NCI-H2107 (cell line): ENCODE measurements at places on chromosomes 1 and 21.

DNA sequence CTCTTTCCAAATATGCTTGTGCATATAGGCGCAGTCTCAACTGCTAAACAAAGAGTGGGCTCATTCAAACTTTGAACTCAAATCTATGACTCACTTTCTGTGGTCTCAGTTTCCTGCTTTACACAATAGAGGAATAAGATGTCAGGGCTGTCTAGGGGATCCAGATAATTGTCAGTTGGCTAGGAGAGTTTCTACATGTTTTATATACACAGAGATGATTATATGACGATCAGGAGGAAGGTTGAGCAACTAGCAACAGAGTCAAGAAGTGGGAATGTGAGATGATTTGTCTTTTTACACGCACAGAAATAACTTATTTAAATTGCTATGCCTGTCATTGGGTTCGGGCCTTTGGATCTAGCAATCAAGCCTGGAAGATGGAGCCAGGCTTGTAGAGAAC, 299.4 kb upstream of the LYPLAL1 start:
- no peak for DNase-seq

DNA sequence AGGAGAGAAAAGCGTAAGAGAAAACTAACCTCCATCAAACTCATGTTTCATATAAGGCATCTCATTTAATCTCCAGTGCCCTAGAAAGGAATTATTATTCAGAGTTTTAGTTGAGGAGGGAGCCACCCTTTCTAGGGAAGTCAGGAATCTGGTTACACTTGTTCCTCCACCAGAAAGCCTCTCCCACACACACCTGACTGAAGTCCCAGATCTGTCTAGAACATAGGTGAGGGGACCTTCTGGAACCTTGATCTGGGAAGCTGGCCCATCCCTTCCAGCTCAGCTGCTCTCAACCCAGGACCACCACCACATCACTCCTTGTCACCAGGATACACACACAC, 1.9 kb upstream of the DENND2D start:
- DNase-seq, result no peak

DNA sequence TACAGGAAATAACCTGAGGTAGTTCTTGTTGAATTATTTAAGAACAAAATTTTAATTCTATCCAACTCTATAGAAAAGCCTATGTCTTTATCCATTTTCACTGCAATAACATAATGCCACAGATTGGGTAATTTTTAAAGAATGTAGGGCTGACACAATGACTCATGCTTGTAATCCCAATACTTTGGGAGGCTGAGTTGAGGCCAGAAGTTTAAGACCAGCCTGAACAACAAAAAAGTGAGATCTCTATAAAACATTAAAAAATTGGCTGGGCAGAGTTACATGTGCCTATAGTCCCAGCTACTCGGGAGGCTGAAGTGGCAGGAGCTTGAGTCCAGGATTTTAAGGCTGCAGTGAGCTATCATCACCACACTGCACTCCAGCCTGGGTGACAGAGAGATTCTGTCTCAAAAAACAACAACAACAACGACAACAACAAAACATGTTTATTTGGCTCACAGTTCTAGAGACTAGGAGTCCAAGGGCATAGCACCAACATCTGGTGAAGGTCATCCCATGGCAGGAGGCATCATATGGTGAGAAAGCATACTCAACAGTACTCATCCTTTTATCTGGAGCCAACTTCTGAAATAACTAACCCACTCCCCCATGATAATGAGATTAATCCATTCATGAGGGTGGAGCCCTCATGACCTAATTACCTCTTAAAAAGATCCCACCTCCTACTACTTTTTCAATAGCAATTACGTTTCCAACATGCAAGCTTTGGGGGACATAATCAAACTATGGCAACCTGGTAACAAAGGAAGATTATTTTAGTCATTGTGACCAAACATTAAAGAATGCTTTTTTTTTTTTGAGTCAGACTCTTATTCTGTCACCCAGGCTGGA, 59.6 kb downstream of the ABL2 start:
- no peak for DNase-seq

DNA sequence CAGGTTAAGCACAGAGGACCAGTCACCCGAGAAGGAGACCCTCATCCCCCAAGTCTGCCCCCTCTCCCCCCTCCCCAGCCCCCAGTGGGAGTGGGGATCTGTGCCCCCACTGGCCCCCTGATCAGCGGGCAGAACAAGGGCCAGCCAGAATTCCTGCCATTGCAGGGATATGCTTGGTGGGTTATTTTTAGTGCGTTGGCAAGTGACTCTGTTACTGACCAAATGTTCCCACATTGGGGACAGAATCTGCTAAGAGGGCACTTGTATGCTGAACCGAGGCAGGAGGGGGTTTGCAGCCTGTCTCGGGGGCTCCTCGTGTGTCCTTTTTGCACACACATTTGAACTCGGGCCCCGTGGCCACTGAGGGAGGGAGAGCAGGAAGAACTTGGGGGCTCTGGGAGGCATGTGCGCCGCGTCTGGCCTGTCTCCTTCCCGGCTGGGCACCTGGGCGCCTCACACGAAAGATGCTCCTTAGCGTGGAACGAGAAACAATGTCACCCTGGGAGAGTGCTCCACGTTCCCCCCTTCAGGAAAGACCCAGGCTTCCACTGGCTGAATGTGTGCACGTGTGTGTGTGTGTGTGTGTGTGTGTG, 66.4 kb upstream of the CASZ1 start:
- DNase-seq, result no peak

GRCh38 chr1:221776495-221777301, 34.8 kb upstream of the DUSP10 start:
- no peak for DNase-seq

DNA sequence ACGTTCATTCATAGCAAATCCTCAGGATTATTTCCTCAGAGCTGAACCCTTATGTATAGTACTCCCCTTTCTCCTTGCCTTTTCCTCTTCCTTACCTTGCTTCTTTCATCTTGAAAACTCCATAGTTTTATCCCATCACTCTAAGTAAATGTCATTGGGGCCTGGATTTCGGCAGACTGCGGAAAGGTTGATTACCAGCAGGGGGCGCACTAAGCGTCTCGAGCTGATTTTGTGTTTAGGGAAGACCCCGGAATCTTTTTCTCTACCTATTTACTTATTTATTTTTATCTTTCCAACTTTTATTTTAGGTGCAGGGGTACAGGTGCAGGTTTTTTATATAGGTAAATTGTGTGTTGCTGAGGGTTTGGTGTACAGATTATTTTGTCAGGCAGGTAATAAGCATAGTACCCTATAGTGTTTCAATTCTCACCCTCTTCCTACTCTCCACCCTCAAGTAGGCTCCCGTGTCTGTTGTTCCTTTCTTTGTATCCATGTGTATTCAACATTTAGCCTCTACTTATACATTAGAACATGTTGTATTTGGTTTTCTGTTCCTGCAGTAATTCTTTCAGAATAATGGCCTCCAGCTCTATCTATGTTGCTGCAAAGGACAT, 11.4 kb upstream of the MTARC1 start:
- DNase-seq, result no peak

- DNase-seq, result no peak
Measured at GRCh38 chr1:244794071-244794470, 41.4 kb upstream of the COX20 start.

- peak; percentile 74 for DNase-seq
Measured at GRCh38 chr1:32199717-32200072, 700 bp upstream of the CCDC28B start.

- no peak for DNase-seq
Measured at GRCh38 chr1:50343323-50343722, 79.9 kb downstream of the DMRTA2 start.
